ENCODE measurements at places on chromosomes 16 and 17.

- peak; percentile 52 for DNase-seq
Measured at GRCh38 chr17:30808785-30809286, 15.7 kb downstream of the CRLF3 start.

DNA sequence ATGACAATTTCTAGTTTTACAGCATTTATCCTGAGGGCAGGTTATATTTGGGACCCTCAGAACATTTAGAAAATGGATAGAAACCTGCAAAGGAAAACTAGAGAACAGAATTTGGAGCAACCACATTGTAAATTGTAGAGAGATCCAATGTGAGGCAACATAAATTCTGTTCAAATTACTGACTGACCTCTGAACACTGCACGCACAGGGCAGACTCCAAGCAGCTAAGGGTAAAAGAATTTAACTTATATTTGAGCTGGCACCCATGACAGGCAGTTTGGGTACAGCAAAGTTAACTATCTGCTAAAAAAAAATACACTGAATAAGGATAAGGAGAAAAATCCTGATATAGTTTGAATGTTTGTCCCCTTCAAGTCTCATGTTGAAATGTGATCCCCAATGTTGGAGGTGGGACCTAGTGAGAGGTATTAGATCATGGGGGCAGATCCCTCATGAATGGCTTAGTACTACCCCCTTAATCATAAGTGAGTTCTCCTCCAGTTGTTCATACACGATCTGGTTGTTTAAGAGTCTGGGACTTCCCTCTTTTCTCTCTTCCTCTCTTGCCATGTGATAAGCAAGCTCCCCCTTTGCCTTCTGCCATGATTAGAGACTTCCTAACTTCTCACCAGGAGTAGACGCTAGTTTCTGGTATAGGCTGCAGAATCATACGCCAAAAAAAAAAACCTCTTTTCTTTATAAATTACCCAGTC is 75.7 kb downstream of the FBXL20 start:
- DNase-seq = no peak

DNA sequence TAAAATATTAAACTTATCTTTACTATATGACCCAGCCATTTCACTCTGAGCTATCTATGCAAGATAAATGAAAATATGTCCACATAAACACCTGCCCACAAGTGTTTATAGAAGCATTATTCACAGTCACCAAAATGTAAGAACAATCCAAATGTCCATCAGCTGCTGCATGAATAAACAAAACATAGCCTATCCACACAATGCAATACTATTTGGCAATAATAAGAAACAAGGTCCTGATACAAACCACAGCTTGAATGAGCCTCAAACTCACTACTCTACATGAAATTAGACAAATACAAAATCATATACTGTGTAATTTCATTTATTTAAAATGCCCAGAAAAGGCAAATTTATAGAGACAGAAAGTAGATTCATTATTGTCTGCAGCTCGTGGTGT is 355.1 kb downstream of the CDH8 start:
- no peak for DNase-seq

DNA sequence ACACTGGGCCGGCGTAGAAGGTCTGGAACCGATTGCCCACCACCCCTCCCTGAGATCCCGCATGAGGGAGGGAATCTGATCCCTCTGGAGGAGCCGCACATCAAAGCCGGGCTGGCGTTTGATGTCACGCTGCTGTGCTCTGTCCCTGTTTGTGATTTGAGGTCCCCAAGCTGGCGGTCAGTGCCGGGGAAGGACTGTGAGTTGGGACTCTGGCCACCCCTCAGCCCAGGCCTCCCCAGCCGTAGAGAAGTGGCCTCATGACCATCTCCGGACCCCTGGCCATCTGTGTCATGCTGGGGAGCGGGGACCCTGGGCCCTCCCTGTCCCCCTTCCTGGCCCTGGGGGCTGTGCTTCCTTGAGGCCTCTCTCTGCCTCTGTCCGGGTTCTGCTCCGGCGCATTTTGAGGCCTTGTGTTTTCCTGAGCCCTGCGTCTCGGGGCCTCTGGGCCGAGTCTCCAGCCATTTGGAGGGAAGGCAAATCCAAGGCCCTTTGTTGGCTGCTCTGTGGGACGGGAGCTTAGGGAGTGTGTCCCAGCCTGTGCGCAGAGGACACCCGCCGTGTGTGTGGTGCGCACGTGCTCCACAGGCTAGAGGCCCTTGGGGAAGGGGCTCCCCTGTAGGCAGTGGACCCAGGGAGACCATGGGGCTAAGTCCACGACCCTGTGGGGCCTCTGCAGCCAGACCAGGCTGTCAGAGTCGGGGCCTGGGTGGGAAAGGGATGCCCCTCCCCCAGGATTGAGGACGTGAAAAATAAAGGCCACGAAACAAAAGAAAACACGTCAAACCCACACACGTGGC is 15.1 kb downstream of the ASPSCR1 start:
- DNase-seq = no peak

GRCh38 chr16:15507301-15507958 is 73.0 kb downstream of the BMERB1 start:
- no peak for DNase-seq

DNA sequence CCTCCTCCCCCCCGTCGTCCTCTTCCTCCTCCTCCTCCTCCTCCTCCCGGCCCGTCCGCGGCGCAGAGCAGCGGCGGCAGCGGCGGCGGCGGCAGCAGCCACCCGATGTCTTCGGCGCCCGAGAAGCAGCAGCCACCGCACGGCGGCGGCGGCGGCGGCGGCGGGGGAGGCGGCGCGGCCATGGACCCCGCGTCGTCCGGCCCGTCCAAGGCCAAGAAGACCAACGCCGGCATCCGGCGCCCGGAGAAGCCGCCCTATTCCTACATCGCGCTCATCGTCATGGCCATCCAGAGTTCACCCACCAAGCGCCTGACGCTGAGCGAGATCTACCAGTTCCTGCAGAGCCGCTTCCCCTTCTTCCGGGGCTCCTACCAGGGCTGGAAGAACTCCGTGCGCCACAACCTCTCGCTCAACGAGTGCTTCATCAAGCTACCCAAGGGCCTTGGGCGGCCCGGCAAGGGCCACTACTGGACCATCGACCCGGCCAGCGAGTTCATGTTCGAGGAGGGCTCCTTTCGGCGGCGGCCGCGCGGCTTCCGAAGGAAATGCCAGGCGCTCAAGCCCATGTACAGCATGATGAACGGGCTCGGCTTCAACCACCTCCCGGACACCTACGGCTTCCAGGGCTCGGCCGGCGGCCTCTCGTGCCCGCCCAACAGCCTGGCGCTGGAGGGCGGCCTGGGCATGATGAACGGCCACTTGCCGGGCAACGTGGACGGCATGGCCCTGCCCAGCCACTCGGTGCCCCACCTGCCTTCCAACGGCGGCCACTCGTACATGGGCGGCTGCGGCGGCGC is at the start of gene FOXF1:
Gene FOXF1, plus strand, starts transcription at position 63 of the 797 bp plus-strand sequence. Its CDS starts 43 bp downstream, at position 106.
- DNase-seq = no peak

GRCh38 chr16:79938575-79938974 is 338.0 kb upstream of the MAF start:
- DNase-seq = no peak
